ENCODE measurements at places on chromosomes 1 and 21.

DNA sequence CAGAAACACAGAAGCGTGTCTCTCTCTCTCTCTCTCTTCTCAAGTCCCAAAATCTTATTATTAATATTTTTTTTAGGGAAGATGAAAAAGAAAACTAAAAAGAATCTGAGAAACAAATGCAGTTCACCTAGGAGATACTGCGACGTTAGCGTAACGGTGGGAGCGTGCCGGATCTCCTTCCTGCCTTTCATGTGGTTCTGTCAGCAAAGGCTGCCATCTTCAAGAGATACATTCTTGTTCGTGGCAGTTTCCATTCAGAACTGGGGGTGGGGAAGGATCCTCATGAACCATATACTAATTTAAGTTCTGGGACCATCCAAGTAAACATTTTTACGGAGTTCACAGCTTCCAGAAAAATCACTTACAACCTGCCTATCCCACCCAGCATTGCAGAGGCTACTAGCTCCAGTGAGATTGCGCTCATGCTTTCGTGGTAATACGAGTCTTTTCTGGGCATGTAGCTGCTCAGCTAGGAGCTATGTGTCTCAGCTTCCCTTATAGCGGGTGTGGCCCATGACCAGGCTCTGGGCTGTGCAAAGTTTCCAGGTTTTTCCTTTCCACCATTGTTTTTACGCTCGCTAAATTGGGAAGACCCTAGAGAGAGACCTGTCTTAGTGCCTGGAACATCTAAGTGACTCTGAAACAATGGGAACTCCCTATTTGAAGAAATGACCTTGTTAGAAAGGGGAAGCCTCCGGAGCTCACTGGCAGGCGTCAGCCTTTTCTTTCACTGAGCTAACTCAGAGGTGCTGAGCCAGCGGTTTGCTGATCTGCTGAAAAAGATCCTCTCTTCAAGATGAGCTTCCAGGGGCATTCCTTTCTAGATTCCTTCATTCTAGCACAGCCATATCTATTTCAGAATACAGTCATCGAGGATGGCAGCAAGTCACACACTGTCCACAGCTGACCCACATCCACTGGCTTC lies 17.3 kb downstream of the SLAMF1 start:
- DNase-seq = peak; percentile 59

- DNase-seq = no peak
Observed at GRCh38 chr1:17540255-17541001, 930 bp downstream of the ARHGEF10L start.

GRCh38 chr1:232628335-232629249 lies 1.3 kb downstream of the SIPA1L2 start:
- no peak for DNase-seq

DNA sequence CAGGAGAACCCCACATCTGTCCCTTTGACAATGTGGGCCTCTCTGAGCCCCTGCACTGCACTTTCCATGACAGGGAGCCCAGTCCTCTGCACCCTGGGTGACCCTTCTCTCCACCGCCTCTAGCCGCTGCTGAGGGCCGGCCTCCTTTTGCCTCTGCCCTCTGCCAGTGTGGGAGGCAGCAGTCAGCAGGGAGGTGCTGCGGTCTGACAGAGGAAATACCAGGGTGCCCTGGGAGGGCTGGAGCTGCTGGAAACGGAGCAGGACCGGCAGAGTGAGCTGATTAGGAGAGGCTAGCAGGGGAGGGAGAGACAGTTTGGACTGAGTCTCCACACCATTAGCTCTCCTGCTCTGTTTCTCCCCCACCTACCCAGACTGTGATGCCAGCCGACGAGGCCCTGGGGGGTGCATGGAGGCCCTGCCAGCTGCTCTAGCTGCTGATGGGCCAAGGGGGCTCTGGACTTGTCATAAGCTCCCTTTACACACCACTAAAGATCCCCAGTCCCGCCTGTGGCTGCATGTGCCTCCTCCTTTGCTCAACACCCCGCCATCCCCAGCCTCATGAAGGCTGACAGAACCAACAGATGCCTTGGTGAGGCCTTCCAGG lies 171.1 kb upstream of the KLHDC7A start:
- no peak for DNase-seq

- no peak for DNase-seq
Observed at GRCh38 chr21:40351006-40351405, 483.8 kb downstream of the PCP4 start.

GRCh38 chr1:31588751-31589515 lies 12.6 kb downstream of the TINAGL1 start:
- no peak for DNase-seq
